ENCODE measurements at places on chromosomes 7 and 10.

- DNase-seq = no peak
These were observed 898.6 kb downstream of the KCNMA1 start for GRCh38 chr10:76738991-76739390.

GRCh38 chr7:107857541-107857912 lies 33.5 kb upstream of the DLD start:
- DNase-seq = no peak

- DNase-seq = no peak
These were observed 21.2 kb downstream of the PRKG1 start for GRCh38 chr10:51095444-51095843.

DNA sequence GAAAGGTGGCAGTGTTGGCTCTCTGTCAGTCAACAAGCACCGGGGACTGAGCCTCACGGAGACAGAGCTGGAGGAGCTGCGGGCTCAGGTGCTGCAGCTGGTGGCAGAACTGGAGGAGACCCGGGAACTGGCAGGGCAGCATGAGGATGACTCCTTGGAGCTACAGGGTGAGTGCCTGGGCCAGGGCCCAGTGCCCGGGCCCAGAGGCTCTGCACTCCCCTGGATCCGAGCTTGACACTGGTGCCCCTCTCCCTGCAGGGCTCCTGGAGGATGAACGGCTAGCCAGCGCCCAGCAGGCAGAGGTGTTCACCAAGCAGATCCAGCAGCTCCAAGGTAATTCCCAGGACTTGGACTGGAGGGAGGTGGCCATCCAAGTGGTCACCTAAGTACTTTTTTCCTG lies 2.7 kb downstream of the CCDC136 start:
- DNase-seq = no peak

- no peak for DNase-seq
These were observed 2.2 kb upstream of the FOXI2 start for GRCh38 chr10:127734753-127735152.

DNA sequence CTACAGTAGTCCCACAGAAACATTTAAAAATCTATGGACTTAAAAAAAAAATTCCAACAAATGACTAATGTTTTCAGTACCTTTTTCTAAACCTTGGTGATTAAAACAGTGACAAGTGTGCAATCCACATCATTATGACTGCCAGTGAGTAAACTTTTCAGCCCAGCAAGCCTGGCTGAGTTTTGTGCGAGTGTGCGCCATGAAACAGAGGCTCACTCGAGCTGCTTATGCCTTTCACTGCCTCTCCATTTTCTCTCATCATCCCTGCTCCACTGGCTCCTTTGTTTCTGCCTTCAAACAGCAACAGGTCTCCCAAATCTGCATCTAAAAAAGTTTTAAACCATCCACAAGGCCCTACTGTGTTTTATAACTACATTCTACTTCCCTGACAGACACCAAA lies 105.8 kb downstream of the USP6NL start:
- DNase-seq = no peak

- peak; percentile 31 for DNase-seq
These were observed 250.9 kb downstream of the PTEN start for GRCh38 chr10:88114368-88114767.

DNA sequence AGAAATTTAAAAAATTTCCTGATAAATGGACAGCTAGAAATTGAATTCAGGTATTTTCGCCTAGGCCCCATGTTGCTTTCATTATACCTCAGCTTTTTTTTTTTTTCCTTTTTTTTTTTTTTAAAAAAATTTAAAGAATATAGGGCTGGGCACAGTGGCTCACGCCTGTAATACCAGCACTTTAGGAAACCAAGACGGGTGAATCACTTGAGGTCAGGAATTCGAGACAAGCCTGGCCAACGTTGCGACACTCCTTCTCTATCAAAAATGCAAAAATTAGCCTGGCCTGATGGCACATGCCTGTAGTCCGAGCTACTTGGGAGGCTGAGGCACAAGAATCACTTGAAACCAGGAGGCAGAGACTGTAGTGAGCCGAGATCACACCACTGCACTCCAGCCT lies 334.0 kb downstream of the SORCS1 start:
- DNase-seq = no peak

GRCh38 chr7:136877509-136877908 lies 9.1 kb downstream of the CHRM2 start:
- no peak for DNase-seq

DNA sequence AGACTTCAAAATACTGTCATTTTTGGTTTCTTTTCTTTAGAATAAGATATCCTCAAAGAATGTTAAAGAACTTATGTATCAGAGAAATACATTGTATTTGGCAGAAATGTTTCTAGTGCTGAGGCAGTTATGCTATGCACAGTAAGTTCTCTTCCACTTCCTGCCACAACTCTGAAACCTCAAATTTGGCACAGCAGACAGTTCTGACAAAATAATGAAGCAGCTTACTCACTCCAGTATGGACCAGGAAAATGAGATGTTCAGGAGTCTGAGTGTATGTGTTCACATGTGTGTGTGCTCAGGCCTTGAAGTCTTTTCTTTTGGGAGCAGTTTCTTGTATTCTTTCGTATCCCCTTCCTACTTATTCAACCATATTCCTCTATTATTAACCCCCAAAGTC lies 197.0 kb upstream of the AGK start:
- DNase-seq = no peak

DNA sequence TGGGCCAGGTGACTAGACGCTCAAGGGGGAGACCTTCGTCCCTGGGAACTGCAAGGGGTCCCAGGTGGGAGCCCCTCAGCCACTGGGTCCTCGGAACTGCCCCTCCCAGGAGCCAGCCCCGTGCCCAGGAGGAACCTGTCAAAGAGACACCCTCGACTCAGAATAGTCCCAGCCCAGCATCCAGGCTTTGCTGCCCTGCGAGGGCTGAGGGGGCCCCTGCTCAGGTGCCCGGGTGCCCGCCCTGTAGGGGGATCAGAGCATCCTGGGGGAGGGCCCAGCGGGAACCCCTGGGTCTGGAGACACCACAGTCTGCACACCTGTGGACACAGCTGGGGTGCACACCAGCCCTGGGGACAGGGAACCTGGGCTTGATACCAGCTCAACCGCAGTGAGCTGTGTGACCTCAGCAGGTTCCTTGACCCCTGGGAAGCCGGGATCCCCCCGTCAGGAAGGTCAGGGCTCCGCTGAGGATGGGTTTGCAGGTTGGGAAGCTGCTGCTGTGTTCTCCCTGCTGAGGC lies 407 bp downstream of the ELN start:
- no peak for DNase-seq

GRCh38 chr7:124881981-124882380 lies 47.6 kb downstream of the POT1 start:
- DNase-seq = no peak

DNA sequence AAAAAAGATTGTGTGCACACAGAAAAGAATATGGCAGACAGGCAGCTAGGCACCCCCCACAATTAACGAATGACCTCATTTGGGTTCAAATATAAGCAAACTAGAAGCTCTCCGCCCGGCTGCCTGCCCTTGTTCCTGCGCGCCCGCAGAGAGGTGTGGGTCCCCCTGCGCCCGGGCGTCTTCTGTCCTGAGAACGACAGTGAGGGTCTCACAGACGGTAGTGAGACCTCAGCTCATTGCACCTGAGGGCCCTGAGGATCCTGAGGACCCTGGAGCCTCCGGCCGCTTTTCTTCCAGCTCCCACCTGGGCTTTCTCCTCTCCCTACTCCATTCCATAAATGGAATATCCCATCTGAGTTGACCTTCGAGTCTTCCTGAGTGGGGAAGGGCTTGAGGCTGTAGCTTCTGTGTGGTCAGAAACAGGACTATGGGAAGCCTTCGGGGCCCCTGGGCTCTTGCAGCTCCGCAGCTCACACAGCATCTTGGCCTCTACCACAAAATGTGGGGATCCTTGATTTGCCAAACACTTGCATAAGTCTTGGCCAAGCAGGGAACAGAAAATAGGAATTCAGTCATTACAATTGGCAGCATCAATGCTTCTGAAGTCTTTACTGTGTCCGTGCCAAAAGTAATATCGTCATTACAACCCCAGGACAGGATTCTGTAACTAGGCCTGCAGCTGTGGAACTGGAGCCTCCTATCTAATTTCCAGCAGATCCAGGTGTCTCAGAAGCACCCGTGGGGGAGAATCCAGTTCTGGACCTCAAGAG lies 43.8 kb downstream of the JAKMIP3 start:
- peak; percentile 89 for DNase-seq

- DNase-seq = no peak
These were observed 209.9 kb upstream of the VSTM2A start for GRCh38 chr7:54332301-54332700.

- DNase-seq = no peak
These were observed 27.8 kb upstream of the SMURF1 start for GRCh38 chr7:99171731-99172130.

DNA sequence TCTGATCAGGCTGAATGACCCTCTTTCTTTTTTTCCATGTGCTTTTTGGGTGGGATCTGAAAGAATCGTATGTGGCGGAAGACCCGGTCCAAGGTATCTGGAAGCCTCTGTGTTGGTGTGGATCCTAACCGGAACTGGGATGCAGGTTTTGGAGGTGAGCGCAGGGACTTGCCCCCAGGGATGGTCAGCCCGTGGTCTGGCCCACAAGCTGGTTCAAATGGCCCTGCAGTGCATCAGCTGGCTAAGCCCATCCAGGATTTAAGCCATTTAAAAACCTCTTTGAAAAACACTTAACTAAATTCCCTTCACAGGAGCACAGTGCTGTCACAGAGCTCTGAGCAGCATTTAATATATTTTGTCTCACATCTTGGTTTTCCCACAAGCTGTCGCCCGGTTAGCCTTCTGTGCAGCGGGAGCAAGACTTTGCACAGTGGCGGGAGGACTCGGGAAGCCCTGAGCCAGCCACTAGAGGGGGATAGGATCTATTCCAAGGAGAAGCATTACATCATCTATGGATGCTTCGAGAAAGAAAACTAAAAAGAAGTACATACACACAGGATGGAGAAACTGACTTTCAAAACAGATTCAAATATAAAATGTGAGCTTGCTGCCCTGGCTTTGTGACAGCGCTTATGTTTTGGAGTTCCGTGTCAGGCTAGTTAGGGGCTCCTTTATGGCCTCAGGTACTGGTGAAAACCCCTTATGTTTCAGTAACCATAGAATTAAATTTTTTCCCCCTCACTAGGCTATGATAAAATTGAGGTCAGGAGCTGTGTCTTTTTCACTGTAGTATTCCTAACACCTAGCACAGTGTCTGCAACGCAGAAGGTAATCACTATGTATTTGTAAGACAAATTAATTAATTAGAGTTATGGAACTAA lies 11.3 kb downstream of the CPA2 start:
- peak; percentile 85 for DNase-seq

DNA sequence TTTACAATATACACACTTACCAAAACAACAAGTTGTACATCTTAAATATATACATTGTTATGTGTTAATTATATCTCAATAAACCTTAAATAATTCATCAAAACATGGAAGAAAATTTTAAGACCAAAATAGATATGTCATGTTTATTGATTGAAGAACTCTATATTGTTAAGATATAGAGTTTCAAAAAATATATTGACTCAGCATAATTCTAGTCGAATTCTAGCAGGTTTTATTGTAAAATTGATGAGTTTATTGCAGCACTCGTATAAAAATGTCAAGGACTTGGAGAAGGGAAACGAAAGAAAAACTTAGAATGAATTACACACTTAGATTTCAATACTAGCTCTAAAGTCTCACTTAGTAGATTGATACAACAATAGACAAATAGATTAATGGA lies 575.4 kb upstream of the SORCS1 start:
- no peak for DNase-seq

Data from muscle of arm (tissue), 14 donors.